ENCODE measurements at places on chromosomes 16 and 17.
A peak's percentile ranks its signal among the peaks of the same experiment; 100 is the strongest.

- no peak for DNase-seq
Measured at GRCh38 chr16:88060524-88061219, 109.4 kb downstream of the BANP start.

DNA sequence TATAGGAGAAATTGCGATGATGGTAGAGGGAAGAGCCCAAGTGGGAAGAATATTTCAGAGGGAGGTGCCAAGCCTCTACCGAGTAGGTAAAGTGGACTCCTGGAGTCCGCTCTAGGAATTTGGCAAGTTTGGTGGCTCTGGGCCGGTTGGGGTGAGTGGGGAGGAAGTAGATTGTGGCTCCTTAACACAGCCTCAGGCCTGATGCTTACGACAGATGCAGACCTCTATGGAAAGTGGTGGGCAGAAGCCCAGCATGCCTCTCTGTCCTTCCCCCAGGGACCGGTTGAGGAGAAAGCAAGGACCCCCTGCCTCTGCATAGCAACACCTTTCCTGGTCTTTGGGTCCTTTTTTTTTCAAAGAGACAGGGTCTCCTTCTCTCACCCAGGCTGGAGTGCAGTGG lies 55.9 kb upstream of the SIAH1 start:
- no peak for DNase-seq

- peak; percentile 21 for DNase-seq
Measured at GRCh38 chr17:42067371-42068091, 17.1 kb upstream of the C17orf113 start.

GRCh38 chr17:7838090-7839075 lies 4.4 kb downstream of the KDM6B start:
- DNase-seq, result peak; percentile 78

GRCh38 chr16:11575223-11575589 lies 11.5 kb downstream of the LITAF start:
- no peak for DNase-seq

DNA sequence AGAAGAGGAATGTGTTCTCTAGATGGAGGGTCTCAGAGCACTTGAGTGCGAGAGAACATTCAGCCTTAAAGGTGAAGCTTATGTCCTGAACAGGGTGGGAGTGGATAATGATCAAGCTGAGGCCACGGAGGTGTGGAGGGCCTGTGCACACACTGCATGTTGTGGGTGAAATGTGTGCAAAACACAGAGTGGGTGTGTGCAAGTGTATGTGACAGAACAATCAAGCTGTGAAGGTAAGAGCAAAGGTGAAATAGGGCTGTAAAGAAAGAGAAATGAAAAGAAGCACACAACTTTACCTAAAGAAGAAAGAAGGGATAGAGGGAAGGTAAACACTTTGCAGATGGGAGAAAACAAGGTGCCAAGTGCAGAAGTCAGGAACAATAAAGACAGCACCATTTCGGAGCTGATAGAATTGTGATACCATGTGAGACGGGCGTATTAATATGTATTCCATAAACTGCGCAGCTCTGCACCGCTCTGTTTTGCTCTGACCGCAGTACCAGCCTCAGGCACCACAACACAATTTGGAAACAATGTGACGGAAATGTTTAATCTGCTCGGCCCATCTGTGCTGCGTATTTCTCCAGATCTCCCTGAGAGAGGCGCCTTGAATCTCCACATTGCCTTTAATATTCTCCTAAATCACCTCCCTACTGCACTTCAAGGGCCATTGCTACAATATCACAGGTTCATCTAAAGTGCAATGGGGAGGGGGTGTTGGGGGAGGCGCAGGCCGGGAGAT lies 40.6 kb downstream of the SNX11 start:
- DNase-seq, result no peak

DNA sequence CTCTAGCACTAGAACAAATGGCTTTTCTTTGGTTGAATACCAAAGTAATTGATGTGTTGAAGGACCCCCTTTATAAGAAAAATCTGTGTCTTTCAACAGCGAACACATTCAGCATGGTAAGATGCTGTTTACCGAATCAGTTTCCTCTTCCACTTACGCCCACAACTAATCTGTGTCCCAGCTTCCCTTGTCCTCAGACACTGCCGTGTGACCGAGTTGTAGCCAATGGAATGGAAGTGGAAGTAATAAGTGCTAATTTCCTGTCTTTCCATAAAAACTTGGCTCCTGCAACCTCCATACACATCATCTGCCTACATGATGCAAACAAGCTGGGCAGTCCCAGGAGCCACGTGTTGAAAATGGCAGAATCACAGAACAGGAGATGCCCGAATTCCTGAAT lies 10.4 kb downstream of the CDIPT start:
- no peak for DNase-seq

DNA sequence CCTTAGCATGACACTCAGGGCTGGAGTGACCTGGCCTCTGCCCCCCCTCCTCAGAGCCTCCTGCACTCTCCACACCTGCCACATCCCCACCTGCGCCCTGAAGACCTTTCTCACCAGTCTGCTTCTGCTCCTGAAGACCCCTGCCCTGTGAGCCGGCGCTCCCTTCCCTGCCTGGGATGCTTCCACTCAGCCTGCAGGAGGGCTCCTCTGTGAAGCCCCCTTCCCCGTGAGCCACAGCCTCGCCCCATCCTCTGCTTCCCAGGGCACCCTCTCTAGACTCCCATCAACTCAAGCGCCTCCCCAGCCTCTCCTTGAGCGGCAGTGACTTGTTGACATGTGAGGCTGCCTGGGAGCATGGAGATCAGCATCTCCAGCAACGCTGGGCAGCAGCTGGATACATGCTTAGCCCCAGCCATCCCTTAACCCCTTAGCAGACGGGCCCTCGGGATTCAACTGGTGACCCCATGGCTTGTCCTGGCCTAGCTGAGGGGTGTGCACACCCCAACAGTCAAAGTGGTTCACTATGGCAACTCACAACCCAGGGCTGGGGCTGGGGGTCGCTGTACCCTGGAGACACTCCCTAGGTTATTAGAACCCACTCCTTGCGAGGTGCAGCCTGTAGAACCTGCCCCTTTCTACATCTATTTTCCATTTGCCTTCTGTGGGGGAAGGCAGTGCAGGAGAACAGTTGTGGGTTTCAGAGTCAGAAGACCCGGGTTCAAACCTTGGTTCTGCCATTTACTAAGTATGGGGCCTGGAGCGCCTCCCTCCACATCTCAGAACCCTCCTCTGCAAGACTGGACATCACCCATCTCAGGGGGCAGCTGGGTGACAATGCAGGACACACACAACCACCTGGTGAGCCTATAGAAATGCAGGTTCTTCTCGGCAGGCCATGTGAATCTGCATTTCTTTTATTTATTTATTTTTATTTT lies 21.5 kb downstream of the TMEM235 start:
- no peak for DNase-seq

DNA sequence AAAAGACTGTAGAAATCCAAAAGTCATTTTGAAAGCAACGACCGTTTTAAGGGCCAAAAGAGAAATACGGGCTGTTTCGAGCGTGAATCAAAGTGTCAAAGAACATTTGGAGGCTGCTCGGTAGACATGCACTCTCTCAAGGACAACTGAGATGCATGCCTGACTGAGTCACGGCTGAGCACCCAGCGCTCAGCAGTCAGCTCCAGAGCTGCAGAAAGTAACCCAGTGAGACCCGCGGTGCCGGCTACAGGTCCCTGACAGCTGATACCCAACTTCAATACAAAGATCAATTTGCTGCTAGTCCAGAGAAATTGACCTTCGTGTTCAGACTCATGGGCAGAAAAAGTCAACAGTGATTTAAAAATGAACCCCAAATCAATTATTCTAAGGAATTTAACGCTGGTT lies 214.9 kb downstream of the STX8 start:
- DNase-seq, result no peak

- peak; percentile 42 for DNase-seq
Measured at GRCh38 chr17:81241648-81242420, 2.7 kb downstream of the NDUFAF8 start.

Data from MV-4-11 (cell line).